Activated CD8-positive, alpha-beta memory T cell treated with anti-CD3 and anti-CD28 coated beads for 4 hours (primary cell): ENCODE measurements at places on chromosomes 6 and 20.

DNA sequence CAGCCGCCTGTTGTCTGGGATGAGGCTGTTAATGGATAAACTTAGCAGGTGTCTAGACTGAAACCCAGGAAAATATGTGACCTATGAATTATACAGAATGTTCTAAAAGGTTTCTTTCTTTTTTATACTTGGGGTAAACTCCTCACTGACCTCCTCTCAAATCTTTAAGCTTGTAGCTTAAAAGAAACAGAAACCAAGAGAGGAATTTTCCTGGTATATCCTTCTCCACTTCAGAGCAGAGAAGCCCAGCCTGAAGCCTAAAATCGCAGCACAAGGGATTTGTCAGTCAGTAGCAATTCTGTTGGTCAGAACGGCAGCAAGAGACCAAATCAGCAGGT lies 99.4 kb upstream of the RIPOR2 start:
- DNase-seq: no peak

- no peak for DNase-seq
Measured at GRCh38 chr20:43323592-43323991, 133.9 kb upstream of the PTPRT start.

GRCh38 chr6:159172091-159172491 lies 2.9 kb downstream of the FNDC1 start:
- DNase-seq: no peak

DNA sequence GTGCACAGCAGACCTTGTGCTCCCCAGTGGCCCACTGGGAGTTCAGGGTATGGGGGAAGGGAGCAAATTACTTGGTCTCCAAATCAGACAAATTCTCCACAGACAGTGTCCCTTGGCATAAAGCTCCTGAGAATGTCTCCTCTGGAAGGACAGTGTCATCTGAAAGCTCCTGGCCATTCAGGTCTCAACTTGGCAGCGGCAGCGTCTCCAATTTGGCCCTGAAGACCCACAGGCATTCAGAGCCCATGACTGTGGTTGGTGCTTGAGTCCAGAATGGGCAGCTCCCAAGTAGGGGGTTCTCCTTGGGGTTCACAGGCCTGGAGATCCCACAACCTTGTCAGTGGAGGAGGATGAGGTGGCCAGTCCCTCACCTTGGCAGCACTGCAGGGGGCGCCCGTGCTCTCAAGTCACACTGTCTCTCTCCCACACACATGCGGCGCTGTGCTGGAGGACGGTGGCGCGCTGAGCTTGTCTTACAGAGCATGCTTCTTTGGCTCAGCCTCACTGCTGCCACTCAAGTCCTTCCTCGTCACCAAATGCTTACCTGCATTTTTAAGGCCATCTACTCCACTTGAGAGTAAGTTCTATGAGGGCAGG lies 20.7 kb downstream of the DYNLRB1 start:
- no peak for DNase-seq

DNA sequence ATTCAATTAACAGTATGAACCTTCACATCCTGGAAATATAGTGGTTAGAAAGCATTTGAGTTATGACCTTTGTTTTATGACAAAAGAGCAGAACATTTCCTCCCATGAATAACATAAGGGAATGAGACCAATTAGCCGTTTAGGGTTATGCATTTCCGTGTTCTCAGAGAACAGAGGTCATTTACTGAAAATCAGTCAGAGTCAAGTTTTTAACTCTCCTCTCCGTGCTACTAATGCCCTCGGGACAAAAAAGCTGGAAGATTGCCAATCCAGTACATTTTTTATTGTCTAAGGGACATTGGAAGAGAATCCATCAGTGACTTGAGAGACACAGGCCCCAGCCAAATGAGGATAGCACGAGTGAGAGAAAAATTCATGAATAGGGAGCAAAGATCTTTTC lies 632.7 kb downstream of the RFPL4B start:
- DNase-seq: no peak

DNA sequence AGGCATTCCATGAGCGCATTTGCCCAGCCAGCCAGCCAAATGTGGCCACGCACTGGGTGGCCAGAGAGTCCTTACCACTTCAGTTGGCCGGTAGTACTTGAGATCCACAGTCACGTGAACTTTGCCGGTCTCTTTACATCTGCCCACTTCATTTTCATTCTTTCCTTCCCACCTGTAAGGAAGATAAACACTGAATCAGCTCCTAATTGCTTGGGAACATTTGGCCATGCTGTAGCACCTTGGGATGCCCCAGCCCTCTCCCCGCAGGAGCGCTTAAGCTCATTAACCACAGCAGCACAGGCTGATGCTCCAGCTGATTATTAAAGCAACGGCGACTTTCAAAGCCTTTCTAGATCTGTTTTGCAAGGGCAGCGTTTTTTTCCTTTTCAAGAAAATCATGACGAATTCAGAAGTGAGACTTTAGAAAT lies 116.6 kb downstream of the FOXC1 start:
- no peak for DNase-seq

- DNase-seq: no peak
Measured at GRCh38 chr6:81747327-81747726, 5.2 kb downstream of the TENT5A start.

DNA sequence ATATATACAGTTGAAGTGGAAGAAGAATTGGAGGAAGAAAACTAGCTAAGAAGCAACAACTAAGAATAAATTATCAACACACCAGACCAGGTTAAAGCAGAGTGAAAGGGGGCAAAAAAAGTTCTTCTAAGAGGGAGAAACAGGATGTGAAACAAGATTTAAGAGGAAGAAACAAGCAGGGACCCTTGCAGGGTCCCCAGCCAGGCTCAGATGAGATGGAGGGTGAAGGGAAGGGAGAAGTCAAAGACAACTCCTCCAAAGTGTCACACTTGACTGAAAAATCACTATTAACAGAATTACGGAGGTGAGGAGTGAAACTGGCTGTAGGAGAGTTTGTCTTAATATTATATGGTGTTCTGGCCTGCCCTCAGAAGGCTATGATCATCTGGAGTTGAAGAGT lies 65.4 kb downstream of the MTFR2 start:
- DNase-seq: no peak

GRCh38 chr6:111718326-111718725 lies 112.6 kb upstream of the TRAF3IP2 start:
- no peak for DNase-seq

DNA sequence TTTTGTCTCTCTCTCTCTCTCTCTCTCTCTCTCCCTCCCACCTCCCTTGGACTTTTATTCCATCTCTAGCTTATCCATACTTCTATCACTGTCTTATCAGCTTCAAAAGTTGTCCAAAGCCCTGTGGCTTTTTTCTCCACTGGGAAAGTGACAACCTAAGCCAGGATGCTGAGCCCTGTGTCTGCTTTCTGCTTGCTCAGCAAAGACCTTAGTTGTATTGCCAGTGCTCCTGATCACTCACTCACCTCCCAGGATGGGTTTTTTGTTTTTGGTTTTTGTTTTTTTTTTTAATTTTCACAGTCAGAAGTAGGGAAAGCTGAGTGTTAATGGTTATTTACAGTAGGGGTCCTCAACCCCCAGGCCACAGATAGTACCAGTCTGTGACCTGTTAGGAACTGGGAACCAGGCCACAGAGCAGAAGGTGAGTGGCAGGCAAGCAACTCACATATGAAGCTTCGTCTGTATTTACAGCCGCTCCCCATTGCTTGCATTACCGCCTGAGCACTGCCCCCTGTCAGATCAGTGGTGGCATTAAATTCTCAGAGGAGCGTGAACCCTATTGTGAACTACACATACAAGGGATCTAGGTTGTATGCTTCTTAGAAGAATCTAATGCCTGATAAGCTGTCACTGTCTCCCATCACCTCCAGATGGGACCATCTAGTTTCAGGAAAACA lies 125.0 kb upstream of the ID4 start:
- no peak for DNase-seq

GRCh38 chr6:28240471-28240870 lies 11.6 kb downstream of the ZKSCAN4 start:
- no peak for DNase-seq

- DNase-seq: no peak
Measured at GRCh38 chr20:1555952-1556351, 1.6 kb downstream of the SIRPD start.
